Naive thymus-derived CD8-positive, alpha-beta T cell (primary cell): ENCODE measurements at places on chromosomes 6 and 20. TPM values are rescaled to one million over a fixed set of nuclear protein-coding genes. Genes with fewer than 3 reads are reported as not detected.
A peak's percentile ranks its signal among the peaks of the same experiment; 100 is the strongest.

GRCh38 chr20:38635721-38636288, 34.2 kb downstream of the ARHGAP40 start:
- no peak for DNase-seq

DNA sequence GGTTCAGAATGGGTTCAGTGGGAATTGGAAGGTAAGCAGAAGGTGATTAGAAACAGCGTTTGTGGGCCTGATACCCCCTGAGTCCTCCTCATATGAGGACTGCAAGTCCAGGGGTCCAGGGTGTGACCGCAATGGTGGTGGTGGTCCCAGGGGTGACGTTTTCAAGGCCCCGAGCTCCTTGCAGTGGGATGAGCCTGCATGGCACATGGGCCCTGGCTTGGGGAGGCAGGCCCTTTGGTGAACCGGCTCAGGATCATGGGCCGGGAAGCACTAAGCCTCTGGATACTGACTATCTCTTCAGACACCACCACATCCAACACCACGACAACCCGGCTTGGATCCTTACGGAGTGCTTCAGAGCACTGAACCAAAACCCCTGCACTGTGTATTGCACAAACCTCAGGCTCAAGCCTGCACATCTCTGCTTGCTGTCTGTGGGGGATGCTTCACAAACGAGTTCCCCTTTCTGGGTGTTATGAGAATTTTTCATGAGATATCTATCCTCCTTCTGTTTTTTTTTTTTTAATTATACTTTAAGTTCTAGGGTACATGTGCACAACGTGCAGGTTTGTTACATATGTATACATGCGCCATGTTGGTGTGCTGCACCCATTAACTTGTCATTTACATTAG, 67.9 kb downstream of the STK35 start:
- no peak for DNase-seq

GRCh38 chr6:152977556-152977955, 5.3 kb downstream of the FBXO5 start:
- no peak for DNase-seq

BACH2 gene
- total RNA-seq: 116 TPM

- DNase-seq: no peak
Measured at GRCh38 chr6:141667580-141668309, 465.0 kb upstream of the GJE1 start.

GRCh38 chr6:70863343-70863742, 93.5 kb downstream of the B3GAT2 start:
- DNase-seq: no peak

RIMS4 gene
- total RNA-seq: not detected

- no peak for DNase-seq
Measured at GRCh38 chr20:10687895-10688294, 14.1 kb upstream of the JAG1 start.

- DNase-seq: no peak
Measured at GRCh38 chr20:36304786-36305495, 1.2 kb upstream of the DLGAP4 start.

RSPO3 gene
- not detected for total RNA-seq

- no peak for DNase-seq
Measured at GRCh38 chr6:89482126-89482525, 49.2 kb downstream of the ANKRD6 start.

DNA sequence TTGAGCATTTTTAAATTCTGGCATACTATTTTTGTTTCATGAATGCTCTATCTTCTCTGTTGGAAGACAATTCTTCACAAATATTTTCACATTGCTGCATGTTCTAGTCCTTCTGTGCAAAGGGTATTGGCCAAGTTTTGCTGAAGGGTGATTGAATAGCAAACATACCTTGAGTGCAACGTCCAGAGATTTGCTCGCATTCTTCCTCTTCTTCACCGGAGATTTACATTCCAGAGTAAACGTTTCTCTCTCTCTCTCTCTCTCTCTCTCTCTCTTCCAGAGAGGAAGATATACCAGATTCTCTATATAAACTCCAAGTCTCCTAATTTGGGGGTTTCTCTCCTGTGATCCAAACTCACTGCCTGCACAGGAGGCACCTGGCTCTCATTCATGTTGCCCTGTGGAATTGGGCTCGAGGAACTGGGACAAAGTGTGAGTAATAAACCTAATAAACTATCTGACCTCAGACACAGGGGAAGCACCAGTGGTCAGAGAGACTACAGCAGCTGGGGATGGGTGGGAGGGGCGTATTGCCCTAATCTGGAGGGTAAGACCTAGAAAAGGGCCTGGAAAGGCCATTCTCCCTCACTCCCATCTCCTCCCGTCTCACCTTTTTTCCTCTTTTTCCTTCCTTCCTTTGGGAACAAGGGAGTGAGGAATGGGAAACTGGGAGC, 1.1 kb upstream of the TREML1 start:
- DNase-seq: no peak

GRCh38 chr20:50804437-50805348, 9.8 kb downstream of the BCAS4 start:
- peak; percentile 42 for DNase-seq

GRCh38 chr6:125899726-125900182, 56.8 kb upstream of the HINT3 start:
- no peak for DNase-seq

- peak; percentile 64 for DNase-seq
Measured at GRCh38 chr6:13454286-13455221, 32.8 kb downstream of the GFOD1 start.

GRCh38 chr20:4763261-4763660, 41.6 kb downstream of the PRND start:
- DNase-seq: no peak

DNA sequence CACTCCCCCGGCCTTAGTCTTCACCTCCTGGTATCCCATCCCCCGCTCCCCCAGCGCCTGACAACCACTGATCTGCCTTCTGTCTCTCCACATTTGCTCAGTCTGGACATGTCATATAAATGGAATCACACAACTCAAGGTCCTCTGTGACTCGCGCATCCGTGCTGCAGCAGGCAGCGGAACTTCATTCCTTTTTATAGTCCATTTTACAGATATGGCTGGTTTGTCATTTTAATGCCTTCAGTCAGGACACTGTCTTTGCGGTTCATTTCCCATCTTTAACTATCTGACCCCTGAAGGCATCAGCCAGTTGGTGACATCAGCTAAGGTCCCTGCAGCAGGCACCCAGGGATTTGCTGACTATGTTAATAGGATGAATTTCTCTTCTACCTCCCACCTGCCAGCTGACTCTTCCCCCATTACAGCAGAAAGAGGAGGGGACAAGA, 125.7 kb downstream of the ZMYND8 start:
- DNase-seq: no peak

- no peak for DNase-seq
Measured at GRCh38 chr20:15196547-15197255, 859.3 kb upstream of the FLRT3 start.

DNA sequence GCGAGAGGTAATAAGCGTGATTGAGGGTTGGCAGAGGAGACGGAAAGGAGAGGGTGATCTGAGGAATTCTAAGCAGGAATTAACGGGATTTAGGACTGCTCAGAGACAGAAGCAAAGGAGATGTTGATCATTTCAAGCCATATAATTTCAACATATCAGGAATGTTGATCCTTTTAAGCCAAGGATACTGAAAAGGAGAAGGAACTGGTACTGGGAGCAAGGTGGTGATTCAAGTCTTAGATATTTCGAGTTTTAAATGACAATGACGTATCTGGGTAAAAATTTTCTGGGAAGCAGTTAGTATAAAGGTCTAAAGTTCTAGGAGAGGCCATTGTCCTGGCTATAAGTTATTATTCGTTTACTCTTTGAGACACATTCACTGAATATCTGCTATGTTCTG, 91.3 kb upstream of the OGFRL1 start:
- DNase-seq: no peak
